Caco-2 (cell line): ENCODE measurements at places on chromosomes 4 and X. TPM values are rescaled to one million over a fixed set of nuclear protein-coding genes. Genes with fewer than 3 reads are reported as not detected.
A peak's percentile ranks its signal among the peaks of the same experiment; 100 is the strongest.

DNA sequence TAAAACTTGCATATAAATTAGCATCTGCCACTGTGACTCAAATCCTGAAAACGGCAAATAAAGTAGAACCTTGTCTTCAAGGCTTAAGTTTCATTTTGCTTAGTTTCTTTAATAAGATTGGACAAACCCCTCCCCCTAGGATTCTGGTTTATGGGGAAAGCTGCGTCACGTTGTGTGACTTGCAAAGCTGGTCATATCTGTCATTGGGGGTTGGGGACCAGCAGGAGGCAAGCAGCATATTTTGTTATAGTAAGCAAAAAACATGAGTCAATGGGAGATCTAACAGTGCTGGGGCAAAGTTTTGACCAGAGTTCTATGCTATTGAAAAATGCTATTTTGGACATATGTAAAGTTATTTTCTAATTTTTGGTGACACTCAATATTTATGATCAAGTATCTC is 407.3 kb downstream of the PCDH18 start:
- no peaks in the 10 kb centered on the region for H3K4me1 ChIP-seq
- no peaks in the 10 kb centered on the region for H3K27me3 ChIP-seq
- no peaks in the 10 kb centered on the region for H3K36me3 ChIP-seq
- no peak overlapping the region for H3K4me3 ChIP-seq
- H3K27ac ChIP-seq = no peak overlapping the region

- no peak for DNase-seq
- H3K4me1 ChIP-seq = no peaks in the 10 kb centered on the region
- H3K4me3 ChIP-seq = no peak overlapping the region
Observed at GRCh38 chr4:71241501-71242288, 97.1 kb upstream of the SLC4A4 start.

DNA sequence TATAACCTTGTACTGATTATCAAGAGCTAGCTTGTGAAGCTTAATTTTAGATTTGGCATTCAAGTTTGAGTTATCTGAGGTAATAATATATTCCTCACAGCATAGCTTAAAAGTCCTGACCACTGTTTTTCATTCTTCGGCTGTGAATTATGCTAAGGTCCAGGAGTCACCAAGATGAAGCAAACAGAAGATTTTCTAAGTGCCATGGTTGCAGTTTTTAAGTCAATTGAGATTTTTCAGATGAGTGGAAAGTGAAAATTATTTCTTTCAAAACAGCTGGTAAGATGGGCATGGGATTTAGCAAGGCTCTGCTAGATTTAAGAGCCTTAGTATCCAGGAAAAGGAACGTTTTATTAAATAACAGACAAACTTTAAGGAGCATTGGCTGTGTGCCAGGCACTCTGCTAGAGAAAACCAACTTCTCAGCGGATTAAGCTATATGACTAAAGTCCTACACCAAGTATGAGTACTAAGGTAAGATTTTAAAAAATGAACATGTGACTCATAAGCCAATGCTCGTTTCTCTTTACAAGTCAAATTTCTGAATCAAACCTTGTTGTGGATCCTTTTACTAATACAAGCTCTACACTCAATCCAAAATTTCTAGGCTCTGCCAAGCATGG is 149.9 kb upstream of the IL15 start:
- no peak overlapping the region for H3K27ac ChIP-seq
- H3K4me1 ChIP-seq = no peaks in the 10 kb centered on the region
- H3K4me3 ChIP-seq = no peak overlapping the region
- no peaks in the 10 kb centered on the region for H3K36me3 ChIP-seq
- no peak for DNase-seq

- no peaks in the 10 kb centered on the region for H3K27me3 ChIP-seq
- no peak overlapping the region for H3K27ac ChIP-seq
- DNase-seq = no peak
- H3K4me1 ChIP-seq = no peaks in the 10 kb centered on the region
- no peak overlapping the region for H3K4me3 ChIP-seq
- no peaks in the 10 kb centered on the region for H3K36me3 ChIP-seq
Observed at GRCh38 chr4:101660607-101661006, 129.9 kb upstream of the BANK1 start.

GRCh38 chr4:67581208-67581857 is 22.8 kb downstream of the STAP1 start:
- no peak for DNase-seq
- no peaks in the 10 kb centered on the region for H3K27me3 ChIP-seq
- H3K4me1 ChIP-seq = no peaks in the 10 kb centered on the region
- no peak overlapping the region for H3K27ac ChIP-seq
- H3K36me3 ChIP-seq = no peaks in the 10 kb centered on the region
- H3K4me3 ChIP-seq = no peak overlapping the region

- H3K4me3 ChIP-seq = no peak overlapping the region
- H3K27me3 ChIP-seq = no peaks in the 10 kb centered on the region
Observed at GRCh38 chrX:87409113-87409841, 108.3 kb upstream of the KLHL4 start.

GRCh38 chr4:124691801-124692200 is 20.7 kb downstream of the ANKRD50 start:
- no peak for DNase-seq
- H3K27ac ChIP-seq = no peak overlapping the region
- H3K4me3 ChIP-seq = no peak overlapping the region
- H3K4me1 ChIP-seq = no peaks in the 10 kb centered on the region
- no peaks in the 10 kb centered on the region; the same call in 1 of the 2 replicates for H3K36me3 ChIP-seq

GRCh38 chrX:20517565-20517964 is 250.9 kb upstream of the RPS6KA3 start:
- H3K4me3 ChIP-seq = no peak overlapping the region
- peaks cover 4% of the 10 kb centered on the region; the same call in 1 of the 2 replicates for H3K4me1 ChIP-seq
- no peak overlapping the region for H3K27ac ChIP-seq

- H3K4me3 ChIP-seq = no peak overlapping the region
- DNase-seq = no peak
- peaks cover 2% of the 10 kb centered on the region for H3K27me3 ChIP-seq
Observed at GRCh38 chr4:185536411-185536709, 1.1 kb upstream of the PDLIM3 start.

DNA sequence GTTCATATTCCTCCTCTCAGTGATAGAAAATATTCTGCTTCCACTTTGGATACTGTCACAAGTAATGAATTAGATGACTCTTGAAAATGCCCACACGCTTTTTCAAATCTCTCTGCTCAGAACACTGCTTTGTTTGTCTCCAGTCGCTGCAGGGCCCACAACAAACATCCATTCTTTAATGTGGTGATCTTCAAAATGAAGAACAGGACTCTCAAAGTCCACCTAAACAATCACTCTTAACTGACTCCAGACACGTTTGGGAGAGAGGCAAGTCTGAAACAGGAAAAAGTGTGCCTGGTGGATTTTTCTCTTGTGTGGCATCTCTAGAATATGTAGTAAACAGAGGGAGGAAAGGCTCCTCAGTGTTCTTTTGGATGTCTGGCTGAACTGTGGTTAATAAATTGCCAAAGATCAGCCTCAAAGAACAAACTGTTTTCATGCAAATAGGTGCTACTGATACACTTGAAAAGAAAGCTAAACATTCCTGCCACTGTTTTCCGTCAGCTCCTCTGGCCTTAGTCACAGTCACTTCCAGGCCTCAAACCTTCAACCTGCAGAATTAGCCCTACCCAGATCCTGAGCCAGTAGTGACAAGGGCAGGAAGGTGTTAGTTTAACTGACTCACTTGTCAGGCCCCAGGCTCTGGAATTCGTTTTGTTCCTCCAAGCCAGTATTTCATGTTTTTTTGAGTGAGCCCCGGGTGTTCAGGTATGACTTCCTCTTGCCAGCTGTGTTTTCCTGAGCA is 259.6 kb upstream of the GPC4 start:
- H3K4me3 ChIP-seq = no peak overlapping the region
- no peaks in the 10 kb centered on the region for H3K27me3 ChIP-seq
- no peaks in the 10 kb centered on the region for H3K4me1 ChIP-seq
- DNase-seq = peak; percentile 35

Gene DNAJB14
- 32.7 and 37.3 TPM in 2 replicates for total RNA-seq

Gene MAGEC2
- not detected in 2 replicates for total RNA-seq

Gene ARR3
- not detected in 2 replicates for total RNA-seq
